Endothelial cell (in vitro differentiated cells): ENCODE measurements at places on chromosomes 7 and 10.

GRCh38 chr7:105502173-105502572 lies 19.9 kb downstream of the PUS7 start:
- no peak for DNase-seq

DNA sequence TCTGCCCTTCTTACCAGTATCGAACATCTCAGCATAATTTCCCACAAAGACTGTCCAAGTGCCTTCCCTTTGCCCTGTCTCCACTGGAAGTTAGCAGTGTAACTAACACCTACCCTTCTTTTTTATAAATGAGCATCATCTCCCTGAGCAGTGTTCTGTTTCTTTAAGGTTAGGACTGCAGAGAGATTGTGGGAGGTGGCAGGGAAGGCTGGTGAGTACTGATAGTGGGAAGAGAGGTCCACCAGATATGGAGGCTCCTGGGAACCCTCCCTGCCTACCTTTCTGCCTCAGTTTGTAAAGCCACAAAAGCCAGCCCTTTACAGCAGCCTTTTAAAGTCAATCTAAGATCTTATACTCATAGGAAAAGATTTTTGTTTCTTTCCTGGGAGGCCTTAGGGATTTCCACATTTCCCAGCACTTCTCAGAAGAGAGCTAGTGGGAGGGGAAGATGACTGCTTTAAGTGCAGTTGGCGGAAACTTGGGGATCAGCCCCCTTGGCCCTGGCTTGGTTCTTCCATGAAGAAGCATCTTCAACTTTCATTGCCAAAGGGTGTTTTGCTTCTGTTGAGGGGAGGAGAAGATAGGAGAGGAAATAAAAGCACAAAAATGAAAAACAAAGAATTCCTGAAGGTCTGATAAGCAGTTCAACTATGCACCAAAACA lies 36.6 kb upstream of the CALD1 start:
- no peak for DNase-seq

DNA sequence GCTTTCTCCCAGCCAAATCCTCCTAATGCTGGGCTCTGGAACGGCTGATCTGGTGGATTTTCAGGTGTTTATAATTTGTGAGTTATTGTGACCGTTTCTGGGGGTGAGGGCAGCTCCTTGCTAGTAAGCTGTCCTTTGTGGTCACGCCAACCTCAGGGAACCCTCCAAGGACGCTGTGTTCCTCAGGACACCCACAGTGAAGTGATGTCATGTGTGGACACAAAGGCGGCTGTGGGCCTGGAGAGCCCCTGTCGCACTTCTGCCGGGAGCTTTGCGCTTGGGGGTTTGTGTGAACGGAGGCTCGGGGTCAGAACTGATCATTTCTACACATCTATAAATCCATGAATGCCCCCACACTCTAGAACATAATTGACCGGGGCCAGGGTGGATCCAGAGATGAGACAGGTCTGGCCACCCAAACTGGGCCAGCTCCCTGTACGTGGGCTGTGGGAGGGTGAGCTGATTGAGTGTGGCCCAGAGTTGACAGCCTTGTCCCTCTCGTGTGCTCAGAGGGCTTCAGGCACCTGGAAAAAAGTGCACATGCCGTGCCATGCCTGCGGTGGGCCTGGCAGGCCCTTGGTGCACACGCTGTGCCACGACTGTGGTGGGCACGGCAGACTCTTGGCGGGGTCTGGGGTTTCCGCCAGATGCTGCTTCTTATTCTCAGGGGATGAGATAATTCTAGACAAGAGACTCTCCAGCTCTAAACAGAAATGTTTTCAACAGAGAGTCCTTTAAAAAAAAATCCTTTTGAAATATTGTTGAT lies 130.2 kb downstream of the VIPR2 start:
- no peak for DNase-seq

GRCh38 chr7:88184848-88185304 lies 35.0 kb downstream of the SRI start:
- DNase-seq: no peak

- no peak for DNase-seq
Measured at GRCh38 chr10:62623223-62623622, 181.3 kb upstream of the ADO start.

GRCh38 chr7:155585951-155586350 lies 39.6 kb upstream of the CNPY1 start:
- no peak for DNase-seq

DNA sequence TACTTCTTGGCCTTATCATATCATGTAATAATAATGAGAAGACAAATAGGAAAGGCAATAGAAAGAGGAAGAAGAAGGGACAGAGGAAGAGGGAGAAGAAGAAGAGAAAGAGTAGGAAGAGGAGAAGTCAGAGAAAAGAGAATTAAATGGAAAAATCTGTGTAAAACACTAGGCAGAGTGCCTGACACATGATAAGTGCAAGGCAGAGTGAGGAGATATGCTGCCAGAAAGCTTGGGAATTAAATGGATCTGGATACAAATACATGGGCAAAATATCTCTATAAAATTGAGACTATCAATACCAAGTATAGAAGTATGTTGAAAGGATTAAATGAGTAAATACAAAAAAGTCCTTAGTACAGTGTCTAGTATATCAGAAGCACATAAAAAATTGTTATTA lies 124.8 kb downstream of the CACNA2D1 start:
- DNase-seq: no peak

DNA sequence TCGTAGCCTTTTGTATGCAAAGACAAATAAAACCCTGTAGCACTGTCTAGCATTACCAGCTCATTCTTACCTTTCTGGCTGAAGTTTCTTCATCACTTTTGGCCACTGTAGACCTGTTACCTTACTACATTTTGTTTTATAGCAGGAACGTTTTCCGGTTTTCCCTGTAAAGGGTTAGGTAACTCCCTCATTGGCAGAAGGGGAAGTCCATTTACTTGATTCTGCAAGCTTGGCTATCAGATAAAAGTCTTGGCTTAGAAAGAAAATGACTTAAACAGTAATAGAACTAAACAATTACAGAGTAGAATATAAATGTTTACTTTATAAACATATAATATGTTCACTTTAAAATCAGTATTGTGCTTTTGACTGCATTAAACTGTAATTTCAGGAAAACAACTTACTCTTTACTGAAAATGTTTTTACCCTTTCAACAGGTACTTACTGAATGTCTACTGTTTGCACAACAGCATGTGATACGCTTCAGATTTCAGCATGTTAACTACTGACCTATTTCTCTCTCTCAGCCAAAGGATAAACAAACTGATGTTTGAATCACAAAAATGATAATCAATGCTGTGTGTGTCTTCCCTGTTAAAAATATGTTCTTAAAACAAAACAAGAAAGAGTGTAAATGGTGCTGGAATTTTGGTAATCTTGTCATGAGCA lies 67.1 kb downstream of the OTUD1 start:
- no peak for DNase-seq

DNA sequence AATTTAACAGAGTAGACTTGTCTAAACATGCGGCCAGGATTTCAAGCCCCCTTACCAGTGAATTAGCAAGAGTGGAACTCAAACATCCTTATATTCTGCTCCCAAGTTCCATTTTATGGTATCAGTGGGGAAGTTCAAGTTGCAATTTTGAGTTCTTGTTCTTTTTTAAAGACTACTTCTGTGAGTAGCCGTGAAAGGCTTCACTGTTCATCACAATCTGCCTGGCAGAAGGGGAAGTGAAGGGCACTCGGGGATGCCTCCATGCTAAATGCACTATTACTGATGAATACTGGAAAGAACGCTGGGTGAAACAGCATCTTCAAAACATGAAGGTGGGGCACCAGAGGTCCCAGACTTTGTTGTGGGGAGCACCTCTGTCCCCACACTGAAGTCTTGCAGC lies 22.4 kb upstream of the FGL2 start:
- no peak for DNase-seq

GRCh38 chr7:131197920-131198615 lies 129.6 kb upstream of the MKLN1 start:
- DNase-seq: no peak

GRCh38 chr10:47031901-47032465 lies 120.8 kb downstream of the PTPN20 start:
- DNase-seq: no peak

- DNase-seq: no peak
Measured at GRCh38 chr7:30463405-30464145, 15.0 kb downstream of the NOD1 start.

DNA sequence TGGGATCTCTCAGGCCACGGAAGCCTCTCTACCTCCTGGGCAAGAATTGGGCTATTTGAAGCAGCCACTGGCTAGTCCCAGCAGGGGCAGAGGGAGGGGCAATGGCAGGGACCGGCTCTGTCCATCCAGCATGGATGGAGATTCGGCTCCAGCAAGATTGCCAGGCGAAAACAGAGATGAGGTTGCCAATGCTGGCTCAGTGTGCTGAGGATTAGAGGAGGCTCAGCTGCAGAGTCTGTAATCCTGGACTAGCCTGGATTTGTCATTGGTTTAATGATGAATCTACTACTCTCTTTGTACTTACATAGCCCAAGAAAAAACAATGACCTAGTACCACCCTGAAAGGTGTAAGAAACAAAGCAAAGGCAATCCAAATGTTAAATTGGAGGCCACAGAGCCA lies 112.2 kb upstream of the PDCD4 start:
- no peak for DNase-seq

DNA sequence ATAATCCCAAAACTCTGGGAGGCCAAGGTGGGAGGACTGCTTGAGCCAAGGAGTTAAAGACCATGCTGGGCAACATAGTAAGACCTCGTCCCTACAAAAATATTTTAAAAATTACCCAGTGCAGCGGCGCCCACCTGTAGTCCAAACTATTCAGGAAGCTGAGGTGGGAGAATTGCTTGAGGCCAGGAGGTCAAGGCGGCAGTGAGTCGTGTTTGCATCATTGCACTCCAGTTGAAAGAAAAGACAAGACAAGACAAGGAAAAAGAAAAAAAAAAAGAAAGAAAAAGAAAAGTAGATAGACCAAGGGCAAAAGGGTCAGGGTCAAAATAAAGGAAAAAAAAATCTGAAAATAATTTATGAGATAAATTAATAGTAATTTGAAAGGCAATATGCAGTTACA lies 5.8 kb downstream of the ANXA7 start:
- DNase-seq: no peak

DNA sequence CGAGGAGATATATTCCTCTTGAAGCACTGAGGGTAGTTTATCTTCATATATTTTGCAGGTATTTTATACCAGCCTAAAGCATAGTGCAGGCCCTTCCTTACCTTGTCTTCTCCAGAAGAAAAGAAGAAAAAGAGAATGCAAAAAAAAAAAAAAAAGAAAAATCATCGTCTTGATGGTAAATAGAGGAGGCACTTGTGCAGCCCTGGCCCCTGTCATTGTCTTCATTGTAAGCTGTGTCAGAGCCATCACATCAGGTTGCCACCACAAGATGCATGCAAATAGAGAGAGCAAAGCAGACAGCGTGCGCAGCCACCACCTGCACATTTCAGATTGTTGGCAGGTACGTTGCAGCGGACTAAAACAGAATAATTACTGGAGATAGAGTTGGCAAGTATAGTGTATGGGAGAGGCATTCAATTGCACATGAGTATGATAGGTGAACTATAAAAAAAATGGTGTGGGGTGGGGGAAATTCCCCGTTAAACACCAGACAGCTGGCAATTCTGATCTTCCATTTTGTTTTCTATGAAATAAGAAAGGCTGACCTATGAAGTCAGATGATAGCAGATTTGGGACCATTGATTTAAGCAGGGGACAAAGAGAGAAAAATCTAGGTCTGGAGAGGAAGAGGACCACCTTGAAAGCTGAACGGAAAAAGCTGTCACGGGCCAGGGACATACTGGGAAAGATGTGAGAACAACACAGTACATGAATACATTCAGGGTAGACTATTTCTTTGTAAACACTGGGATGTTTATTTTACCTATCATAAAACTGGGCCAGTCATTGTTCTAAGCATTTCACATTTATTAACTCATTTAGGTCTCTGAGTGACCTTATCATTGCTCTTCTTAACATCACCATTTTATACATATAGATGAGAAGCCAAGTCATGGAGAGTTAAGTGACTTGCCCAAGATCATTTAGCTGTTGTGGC lies 306.3 kb upstream of the SP8 start:
- no peak for DNase-seq

DNA sequence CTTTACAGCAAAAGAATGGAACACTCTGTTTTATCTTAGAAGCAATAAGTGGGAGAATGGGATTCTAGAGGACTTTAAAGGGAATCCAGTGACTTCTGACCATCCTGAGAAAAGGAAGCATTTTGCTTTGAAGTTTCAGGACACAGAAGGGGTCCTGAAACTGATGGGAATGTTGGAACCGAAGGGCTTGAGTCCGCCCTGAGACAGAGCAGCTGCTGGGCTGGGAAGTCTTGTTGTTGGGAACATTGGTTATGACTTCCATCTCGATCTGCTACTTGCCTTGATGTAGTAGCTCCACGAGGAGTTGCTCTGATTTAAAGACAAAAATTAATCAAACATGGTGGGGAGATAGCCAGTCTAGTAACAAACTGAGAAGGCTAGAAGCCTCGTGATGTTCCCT lies 177.6 kb downstream of the JCAD start:
- no peak for DNase-seq

DNA sequence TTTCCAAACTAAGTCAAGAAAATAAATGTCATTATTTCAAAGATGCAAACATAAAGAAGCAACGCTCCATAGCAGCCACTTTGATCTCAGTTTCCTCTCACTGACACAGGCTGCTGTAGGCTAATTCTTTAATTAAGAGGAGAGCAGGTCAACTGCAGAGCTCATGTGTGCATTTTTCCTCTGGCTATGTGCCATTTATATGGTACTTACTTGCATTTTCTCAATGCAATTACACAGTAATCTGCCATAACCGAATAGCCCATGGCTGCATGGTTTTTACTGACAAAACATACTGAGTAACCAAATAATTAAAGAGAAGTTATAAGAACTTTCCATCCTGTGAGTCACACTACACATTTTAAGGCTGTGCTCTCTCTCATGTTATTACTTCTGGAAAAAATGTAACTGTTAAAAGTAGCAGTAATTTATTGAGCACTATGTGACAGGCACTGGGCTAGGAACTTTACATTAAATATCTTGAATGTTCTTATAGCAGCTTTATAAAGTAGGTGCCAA lies 122.0 kb downstream of the ELAPOR2 start:
- no peak for DNase-seq

GRCh38 chr7:41006306-41006995 lies 696.4 kb downstream of the INHBA start:
- DNase-seq: no peak

- no peak for DNase-seq
Measured at GRCh38 chr10:48511066-48511874, 93.6 kb downstream of the ARHGAP22 start.

DNA sequence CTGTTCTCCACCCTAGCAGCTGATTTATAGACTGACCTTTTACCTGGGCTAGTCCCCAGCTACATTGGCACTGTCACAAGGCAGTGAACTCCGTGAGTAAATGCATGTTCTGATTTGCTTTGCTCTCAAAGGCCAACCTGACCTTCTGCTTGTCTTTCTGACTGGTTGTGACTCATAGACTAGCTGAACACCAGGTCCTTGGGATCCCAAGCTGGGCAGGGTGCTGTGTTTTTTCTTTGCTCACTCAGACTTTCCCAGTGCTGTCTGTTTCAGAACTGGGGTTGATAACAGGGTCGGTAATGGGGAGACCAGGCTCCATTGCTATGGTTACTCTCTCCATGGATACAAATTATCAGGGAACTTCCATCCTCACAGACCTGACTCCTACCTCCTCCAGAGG lies 35.0 kb downstream of the EVX1 start:
- no peak for DNase-seq

- DNase-seq: no peak
Measured at GRCh38 chr7:131354390-131354789, 26.7 kb downstream of the MKLN1 start.

GRCh38 chr10:109274681-109275080 lies 648.6 kb downstream of the XPNPEP1 start:
- no peak for DNase-seq
